ENCODE measurements at places on chromosomes 12 and 14.

DNA sequence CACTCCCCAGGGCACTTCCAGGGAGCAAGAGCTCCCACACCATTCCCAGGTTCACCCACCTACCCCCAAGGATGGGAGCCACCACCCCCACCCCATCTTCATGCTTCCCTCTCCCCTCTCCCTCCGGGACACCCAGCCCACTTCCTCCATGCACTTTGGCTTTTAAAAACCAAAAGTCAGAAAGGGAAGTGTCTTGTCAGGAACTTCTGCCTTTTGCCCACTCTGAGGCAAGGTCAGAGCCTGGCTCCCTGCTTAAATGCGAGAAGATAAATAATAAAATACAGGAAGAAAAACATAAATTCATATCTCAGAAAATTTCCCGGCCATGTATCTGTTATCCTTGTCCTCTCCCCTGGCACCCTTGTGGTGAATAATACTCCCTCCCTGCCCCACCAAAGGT is 81.6 kb downstream of the PTGER2 start:
- no peak for DNase-seq

DNA sequence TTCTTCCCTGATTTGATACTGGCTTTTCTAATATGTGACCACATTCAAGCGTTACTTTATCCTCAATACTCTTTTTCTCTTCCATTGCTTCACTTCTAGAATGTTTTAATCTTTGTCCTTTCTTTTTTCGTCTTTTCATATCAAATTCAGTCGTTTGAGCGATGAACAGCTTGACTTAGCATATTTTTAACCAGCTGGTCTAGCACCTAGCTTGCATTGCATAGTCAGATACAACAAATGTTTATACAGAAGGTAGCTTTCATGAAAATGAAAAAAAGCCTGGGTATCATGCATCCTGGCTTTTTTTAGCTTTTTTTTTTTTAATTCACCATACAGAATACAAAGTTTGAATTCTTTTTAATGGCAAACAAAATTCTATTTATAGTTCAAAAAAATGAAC is 1.2 kb downstream of the SOX5 start:
- no peak for DNase-seq

- no peak for DNase-seq
These were observed 162.5 kb downstream of the SLC38A4 start for GRCh38 chr12:46663318-46663717.

- no peak for DNase-seq
These were observed 83.8 kb downstream of the SLC25A21 start for GRCh38 chr14:37088356-37089215.

GRCh38 chr12:77377116-77377515 is 311.7 kb upstream of the E2F7 start:
- DNase-seq: no peak

GRCh38 chr12:132489078-132489601 is 811 bp upstream of the FBRSL1 start:
- peak; percentile 64 for DNase-seq

GRCh38 chr12:38328306-38328895 is 11.8 kb downstream of the ALG10B start:
- DNase-seq: no peak

DNA sequence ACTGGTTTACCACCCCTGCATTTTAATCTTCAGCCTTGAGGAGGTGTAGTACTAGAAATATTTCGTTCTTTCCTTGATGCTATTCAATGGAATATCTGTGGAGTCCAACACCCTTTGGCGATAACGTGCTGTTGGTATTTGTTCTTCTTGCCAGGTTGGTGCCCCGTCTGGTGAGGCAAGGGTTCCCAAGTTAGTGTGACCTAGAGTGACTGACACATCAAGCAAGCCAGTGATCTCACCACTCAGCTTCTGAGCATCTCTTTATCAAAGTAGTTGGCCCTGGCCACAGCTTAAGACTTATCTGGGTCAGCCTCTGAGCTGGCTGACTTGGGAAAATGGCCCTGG is 60.2 kb downstream of the PLXNC1 start:
- peak; percentile 52 for DNase-seq

DNA sequence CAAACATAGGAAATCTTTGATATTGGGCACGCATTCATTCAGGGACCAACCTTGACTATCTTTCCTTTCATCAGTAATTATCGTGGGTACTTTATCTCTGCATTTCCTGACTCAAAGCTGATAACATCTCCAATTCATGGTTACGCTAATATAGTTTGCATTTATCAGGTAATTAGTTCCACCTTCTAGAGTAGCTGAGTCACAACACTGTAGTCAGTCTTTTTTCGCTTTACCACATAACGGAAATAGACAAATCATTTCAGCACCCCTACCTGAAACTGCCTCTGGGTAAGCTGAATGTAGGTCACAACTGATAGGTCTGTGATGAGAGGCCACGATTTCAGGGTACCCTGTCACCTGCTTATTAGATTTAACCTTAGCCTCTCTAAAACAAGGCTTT is 36.7 kb upstream of the IL22 start:
- DNase-seq: no peak

GRCh38 chr12:51534216-51535074 is 56.6 kb upstream of the SCN8A start:
- no peak for DNase-seq

DNA sequence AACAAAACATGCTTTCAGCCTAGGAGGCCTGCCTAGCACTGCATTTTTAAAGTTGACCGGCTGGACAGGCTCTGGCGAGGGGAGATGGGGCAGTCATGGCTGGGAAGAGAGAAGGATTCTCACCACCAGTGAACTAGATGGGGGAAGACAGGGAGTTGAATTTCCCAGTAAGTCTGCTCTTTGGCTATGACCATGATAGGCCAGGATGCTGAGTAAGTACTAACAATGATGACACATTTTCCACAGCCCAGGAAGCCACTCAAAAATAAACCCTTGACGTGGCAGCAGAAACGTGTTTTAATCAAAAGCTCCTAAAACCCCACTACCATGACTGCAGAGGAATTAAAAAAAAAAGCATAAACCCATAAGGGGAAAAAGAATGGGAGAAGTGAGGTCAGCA is 19.0 kb downstream of the KCTD10 start:
- no peak for DNase-seq

GRCh38 chr14:73725116-73726024 is 11.2 kb upstream of the PNMA1 start:
- DNase-seq: no peak

DNA sequence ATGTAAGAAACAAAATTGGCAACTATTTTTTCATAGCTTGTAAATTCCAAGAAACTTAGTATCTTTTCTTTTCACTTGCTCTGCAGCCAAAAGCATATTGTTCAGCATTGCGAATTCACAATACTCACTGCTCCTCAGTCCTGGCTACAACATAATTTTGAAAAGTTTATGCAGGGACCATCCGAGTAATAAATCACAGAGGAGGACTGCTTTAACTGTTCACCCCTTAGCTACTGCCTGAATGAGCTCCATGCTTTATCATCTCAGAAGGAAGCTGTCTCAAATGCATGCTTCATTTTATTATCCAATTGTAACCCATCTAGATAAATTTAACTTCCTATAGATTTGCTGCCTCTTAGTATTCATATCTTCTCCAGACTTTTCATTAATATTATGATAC is 827.8 kb downstream of the DIO2 start:
- no peak for DNase-seq

DNA sequence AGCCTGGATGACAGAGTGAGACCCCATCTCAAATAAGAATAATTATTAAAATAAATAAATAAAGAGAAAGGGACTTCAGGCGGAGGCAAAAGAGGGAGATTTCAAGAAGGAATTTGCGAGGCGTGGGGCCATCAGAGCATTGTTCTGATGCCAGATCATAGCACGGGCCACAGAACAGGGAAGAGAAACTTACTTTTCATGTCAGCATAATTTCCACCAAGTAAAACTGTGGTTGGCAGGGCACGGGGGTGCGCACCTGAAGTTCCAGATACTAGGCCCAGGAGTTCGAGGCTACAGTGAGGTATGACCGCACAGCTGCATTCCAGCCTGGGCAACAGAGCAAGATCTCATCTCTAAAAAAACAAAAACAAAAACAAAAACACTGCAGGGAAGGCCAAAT is 11.0 kb upstream of the PLBD1 start:
- DNase-seq: no peak

- no peak for DNase-seq
These were observed 176.1 kb downstream of the SLC25A21 start for GRCh38 chr14:36996133-36996856.

DNA sequence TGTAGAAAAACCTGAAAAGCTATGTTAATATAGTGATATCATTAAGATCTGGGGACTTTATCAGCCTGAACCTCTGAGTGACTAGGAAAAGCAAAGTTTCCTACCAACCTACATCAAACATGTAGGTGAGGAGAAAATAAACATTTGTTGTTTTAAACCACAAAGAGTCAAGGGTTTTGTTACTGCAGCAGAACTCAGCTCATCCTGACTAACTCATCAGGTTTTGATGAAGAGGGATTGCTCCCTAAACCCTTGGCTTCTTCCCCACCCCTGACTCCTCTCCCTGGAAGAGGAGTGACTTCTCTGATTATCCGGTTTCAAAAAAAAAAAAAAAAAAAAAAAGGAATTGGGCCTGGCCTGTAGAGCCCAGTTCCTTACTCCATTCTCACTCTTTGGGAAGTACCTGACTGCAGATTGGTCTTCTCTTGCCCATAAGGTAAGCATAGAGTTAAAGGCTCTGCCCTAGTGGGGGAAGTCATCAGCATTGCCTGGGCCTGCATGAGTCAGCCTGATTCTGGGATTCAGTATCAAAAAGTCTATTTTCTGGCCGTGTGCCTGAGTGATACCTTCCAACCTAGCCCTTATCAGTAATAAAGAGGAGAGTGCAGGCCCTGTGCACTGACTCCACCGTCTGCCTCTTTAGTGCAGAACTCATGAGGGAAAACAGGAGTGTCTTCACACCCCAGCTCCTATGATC is 16.9 kb downstream of the BDKRB1 start:
- DNase-seq: no peak

DNA sequence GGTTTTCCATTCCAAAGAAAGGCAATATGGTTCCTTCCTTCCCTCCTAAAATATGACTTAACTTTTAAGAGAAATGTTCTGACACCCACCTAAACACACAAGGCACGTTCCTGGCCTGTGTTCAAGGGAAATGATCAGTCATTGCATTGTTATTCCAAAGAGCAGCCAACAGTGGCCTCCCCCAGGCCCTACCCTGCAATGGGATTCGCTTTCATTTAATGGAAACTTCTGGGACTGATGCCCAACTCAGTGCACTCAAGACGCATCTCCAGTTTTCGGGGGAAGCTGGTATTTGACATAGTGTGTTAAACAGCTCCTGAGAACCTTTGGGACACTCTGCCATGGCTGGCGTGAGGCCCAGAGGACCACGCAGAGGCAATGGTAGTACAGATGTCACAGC is 65.9 kb downstream of the DDX51 start:
- no peak for DNase-seq

DNA sequence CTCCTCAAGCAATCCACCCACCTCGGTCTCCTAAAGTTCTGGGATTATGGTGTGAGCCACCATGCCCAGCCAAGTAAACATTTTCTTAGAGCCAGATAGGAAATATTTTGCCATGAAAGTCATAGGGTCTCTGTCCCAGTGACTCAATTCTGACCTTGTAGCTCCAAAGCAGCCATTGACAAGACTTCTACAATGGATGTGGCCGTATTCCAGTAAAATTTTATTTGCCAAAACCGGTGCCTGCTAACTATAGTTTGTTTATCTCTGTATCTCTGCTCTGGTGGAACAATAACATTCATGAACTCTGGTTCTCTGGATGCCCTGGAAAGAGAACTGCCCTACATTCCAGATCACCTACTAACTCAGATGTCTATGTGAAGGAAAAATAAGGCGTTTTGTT is 54.6 kb upstream of the USP44 start:
- no peak for DNase-seq

DNA sequence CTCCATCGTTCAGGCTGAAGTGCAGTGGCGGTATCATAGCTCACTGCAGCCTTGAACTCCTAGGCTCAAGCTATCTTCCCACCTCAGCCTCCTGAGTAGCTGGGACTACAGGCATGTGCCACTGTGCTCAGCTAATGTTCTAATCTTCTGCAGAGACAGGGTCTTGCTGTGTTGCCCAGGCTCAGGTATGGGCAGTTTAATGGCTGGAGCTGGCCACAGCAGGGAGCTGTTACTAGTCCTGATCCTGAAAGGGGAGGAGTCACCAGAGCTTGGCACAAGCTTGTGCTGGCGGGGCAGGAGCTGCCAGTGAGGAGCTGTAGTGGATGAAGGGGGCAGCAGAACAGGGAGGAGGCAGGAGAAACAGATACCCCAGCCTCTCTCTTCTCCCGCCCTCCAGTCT is 10.6 kb downstream of the TMEM120B start:
- no peak for DNase-seq

GRCh38 chr14:46582826-46583225 is 68.8 kb downstream of the RPL10L start:
- no peak for DNase-seq

DNA sequence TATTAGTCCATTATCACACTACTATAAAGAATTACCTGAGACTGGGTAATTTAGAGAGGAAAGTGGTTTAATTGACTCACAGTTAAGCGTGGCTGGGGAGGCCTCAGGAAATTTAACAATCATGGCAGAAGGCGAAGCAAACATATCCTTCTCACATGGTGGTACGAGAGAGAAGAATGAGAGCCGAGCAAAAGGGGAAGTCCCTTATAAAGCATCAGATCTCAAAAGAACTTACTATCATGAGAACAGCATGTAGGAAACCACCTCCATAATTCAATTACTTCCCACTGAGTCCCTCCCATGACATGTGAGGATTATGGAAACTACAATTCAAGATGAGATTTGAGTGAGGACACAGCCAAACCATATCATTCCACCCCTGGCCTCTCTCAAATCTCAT is 422.6 kb downstream of the MDGA2 start:
- no peak for DNase-seq

- no peak for DNase-seq
These were observed 1.1 kb downstream of the FITM1 start for GRCh38 chr14:24131549-24131966.

DNA sequence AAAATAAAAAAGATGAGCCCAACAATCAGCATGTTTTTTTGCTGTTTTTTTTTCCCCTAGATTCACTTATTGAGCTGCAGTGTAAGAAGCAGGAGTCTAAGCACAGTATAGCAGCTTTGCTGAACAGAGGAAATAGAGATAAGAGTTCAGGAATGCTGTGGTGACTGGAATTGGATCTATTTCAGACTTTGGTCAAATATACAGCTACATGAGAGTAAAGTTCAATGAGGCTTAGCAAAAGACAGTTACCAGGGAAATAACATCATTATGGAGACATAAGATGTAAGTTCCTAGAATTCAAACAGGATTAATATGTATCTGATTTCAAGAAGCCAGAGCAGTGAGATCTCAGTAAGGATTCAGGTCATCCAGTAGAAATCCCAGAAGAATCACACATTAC is 613.0 kb downstream of the RPS29 start:
- DNase-seq: no peak

GRCh38 chr14:99754141-99755067 is 38.8 kb upstream of the EML1 start:
- DNase-seq: no peak

GRCh38 chr12:43062201-43062895 is 472.8 kb upstream of the PRICKLE1 start:
- DNase-seq: no peak

All from stimulated activated naive CD8-positive, alpha-beta T cell treated with anti-CD3 and anti-CD28 coated beads, Interleukin-15, Interleukin-2, amounts not matched to agents 100 U/mL and 50 U/mL, for 24 hours (primary cell).